ENCODE measurements at places on chromosomes 3 and 15.

DNA sequence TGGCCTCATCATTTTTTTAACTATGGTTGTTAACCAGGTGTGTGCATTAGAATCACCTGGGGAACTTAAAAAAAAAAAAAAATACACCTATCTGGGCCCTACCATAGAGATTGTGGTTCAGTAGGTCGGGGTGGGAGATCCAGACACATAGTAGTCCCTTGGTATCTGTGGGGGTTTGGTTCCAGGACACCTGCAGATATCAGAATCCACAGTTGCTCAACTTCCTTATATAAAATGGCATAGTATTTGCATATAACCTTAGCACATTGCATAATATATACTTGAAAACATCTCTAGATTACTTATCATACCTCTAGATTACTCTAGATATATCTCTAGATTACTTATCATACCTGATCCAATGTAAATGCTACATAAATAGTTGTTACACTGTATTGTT, 5.0 kb downstream of the IQGAP1 start:
- DNase-seq, result no peak

- DNase-seq, result peak; percentile 18
Measured at GRCh38 chr15:95304151-95304946, 1026.2 kb upstream of the NR2F2 start.

DNA sequence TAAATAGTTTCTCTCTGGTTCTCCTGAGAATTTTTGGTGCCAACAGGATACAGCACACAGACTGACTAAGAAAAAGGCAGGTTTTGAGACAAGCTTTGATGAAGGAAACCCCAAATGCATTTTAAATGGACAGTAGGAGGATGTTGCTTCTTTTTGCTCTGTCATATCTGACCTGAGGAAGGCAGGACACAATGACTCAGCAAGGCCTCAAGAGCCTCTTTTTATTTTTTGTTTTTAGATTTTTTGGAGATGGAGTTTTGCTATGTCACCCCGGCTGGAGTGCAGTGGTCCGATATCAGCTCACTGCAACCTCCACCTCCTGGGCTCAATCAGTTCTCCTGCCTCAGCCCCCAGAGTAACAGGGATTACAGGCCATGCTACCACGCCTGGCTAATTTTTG, 16.9 kb upstream of the KNG1 start:
- DNase-seq, result no peak

GRCh38 chr3:194395778-194396538, 3.1 kb downstream of the GP5 start:
- DNase-seq, result peak; percentile 70

DNA sequence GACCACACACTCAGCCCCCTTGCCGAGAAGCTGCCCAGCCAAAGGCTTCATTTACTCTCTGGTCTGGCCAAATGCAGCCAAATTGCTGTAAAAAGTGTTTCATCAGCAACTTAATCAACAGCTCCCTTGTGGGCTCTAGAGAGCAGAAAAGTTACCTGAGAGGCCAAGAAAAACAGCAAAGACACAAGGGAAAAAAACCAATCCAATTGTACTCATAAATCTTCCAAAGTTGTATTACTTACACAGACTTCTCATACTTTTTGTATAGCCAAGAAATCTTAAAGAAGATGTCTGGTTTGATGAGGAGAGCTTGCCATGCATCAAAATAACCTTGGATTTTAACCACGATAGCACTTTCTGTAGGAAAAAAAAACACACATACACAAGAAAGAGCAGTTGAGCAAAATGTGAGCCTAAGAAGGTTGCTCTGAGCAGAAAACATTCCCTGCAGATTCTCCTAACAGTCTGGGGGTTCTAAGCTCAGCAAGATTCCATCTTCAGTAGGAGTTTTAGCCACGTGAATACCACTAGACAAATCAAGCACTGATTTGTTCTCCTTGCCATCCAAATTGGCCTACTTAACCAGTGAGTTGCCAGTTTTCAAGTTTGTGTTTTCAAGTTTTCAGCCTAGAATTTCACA, 120.0 kb downstream of the CYP19A1 start:
- no peak for DNase-seq

GRCh38 chr15:48766196-48766595, 44.7 kb downstream of the CEP152 start:
- no peak for DNase-seq

Measured in AG20443 (cell line).